ENCODE measurements at places on chromosomes 3 and 15. TPM values are rescaled to one million over a fixed set of nuclear protein-coding genes. Genes with fewer than 3 reads are reported as not detected.
A peak's percentile ranks its signal among the peaks of the same experiment; 100 is the strongest.

The MYZAP gene
- total RNA-seq: 30.9 TPM

DNA sequence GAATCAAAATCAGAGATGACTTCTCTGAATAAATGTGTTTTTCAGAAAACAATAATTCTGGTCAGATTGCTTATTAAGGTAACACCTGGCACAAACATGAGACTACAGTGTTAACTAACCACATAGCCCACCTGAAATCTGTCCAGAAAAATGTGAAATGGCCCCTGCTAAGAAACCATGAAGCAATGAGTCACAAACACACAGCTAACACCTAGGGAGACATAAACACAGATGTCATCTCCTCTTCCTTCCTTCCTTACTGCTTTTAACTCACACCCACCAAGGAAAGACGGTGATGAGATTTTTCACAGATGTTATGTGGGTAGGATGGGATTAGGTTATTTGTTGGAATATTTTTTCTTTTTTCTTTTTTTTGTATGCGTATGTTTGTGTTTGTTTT, 315.0 kb upstream of the STAC start:
- no peak for DNase-seq
- no peak overlapping the region for H3K27ac ChIP-seq
- H3K4me3 ChIP-seq: no peak overlapping the region
- no peaks in the 10 kb centered on the region for H3K4me1 ChIP-seq

GRCh38 chr15:75573648-75574384, 5.3 kb downstream of the PTPN9 start:
- H3K4me3 ChIP-seq: no peak overlapping the region
- H3K27me3 ChIP-seq: no peaks in the 10 kb centered on the region
- no peak for DNase-seq
- H3K4me1 ChIP-seq: peaks cover 24% of the 10 kb centered on the region

GRCh38 chr3:42504334-42505127, 2.1 kb downstream of the VIPR1 start:
- peak; percentile 40 for DNase-seq
- peaks cover 27% of the 10 kb centered on the region for H3K4me1 ChIP-seq
- H3K27ac ChIP-seq: peak overlapping the region; percentile 76
- no peaks in the 10 kb centered on the region for H3K36me3 ChIP-seq

GRCh38 chr3:105883798-105884377, 15.1 kb upstream of the CBLB start:
- H3K36me3 ChIP-seq: no peaks in the 10 kb centered on the region
- no peak overlapping the region for H3K27ac ChIP-seq
- H3K27me3 ChIP-seq: no peaks in the 10 kb centered on the region
- no peak for DNase-seq

GRCh38 chr3:182455011-182455410, 338.3 kb upstream of the ATP11B start:
- no peak for DNase-seq
- H3K27ac ChIP-seq: no peak overlapping the region
- H3K4me3 ChIP-seq: no peak overlapping the region
- no peaks in the 10 kb centered on the region for H3K27me3 ChIP-seq
- no peaks in the 10 kb centered on the region for H3K4me1 ChIP-seq
- no peaks in the 10 kb centered on the region for H3K36me3 ChIP-seq

The IL17RE gene
- total RNA-seq: 22.6 TPM

- no peak for DNase-seq
- no peaks in the 10 kb centered on the region for H3K4me1 ChIP-seq
- H3K4me3 ChIP-seq: no peak overlapping the region
- peaks cover 16% of the 10 kb centered on the region for H3K36me3 ChIP-seq
- no peaks in the 10 kb centered on the region for H3K27me3 ChIP-seq
Observed at GRCh38 chr3:123953735-123954134, 7.3 kb downstream of the CCDC14 start.

- DNase-seq: peak; percentile 71
- H3K4me1 ChIP-seq: peaks cover 40% of the 10 kb centered on the region
Observed at GRCh38 chr15:99435113-99435695, 130.6 kb upstream of the MEF2A start.

DNA sequence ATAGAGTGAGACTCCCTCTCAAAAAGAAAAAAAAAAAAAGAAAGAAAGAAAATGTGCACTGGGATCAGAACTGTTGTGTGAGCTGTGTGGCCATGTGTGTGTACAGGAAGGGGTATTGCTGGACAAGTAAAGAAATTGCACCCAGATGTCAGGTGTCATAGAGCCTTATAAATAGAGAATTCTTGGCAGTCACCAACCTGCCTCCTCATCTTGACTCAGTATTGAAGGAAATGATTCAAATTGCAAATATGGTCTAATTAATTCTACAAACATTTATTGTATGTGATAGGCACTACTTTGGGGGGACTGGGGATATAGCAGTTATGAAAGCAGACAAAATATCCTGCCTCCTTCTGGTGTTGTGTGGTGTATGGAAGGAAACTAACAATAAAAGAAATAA, 243.8 kb upstream of the TTC14 start:
- no peak overlapping the region for H3K27ac ChIP-seq
- no peaks in the 10 kb centered on the region for H3K27me3 ChIP-seq
- no peak overlapping the region for H3K4me3 ChIP-seq

DNA sequence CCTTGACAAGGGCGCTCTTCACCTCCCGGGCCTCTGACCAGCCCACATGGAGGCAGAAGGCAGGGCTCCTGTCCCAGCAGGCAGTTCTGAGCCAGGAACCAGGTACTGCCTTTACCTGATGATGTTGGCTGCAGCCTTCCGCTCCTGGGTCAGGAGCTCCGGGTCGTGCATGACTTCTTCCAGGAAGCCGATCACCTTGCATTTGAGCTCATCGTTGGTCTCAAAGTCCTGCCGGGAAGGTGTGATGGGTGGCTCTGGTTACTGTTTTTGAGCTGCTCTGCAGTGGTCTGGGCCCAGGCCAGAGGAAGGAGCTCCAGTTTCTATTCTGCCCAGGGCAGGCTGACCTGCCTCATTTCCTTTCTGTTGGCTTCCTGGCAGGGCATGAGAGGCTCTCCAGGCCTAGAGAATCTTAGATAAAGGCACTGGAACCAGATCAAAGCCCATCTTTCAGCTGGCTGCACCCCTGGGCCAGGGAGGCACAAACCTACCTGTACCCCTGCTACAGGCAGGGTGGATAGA, 53.2 kb upstream of the CTSH start:
- no peaks in the 10 kb centered on the region for H3K27me3 ChIP-seq
- no peaks in the 10 kb centered on the region for H3K36me3 ChIP-seq
- no peak for DNase-seq
- peak overlapping the region; percentile 29 for H3K4me3 ChIP-seq
- H3K4me1 ChIP-seq: no peaks in the 10 kb centered on the region

The PRTG gene
- total RNA-seq: 8.6 TPM

DNA sequence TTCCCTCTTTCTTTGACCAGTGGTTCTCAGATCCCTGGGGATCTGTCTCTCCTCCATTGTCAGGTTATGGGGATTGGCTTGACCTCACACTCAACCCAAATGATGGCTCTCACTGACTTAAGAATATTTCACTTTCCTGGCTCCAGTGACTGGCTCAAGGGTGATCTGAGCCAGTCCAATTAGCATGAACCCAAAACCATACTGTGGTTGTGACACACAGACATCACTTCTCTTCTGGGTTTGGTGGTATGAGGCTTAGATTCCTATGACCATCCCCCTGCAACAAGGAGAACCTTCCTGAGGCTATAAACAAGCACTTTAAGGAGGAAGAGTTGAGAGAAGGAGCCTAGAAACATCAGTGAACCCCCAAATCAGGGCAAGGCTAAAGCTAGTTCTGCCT, 85.8 kb downstream of the KCNAB1 start:
- H3K27ac ChIP-seq: no peak overlapping the region
- no peak overlapping the region for H3K4me3 ChIP-seq
- no peak for DNase-seq
- no peaks in the 10 kb centered on the region for H3K27me3 ChIP-seq

The MYO1E gene
- total RNA-seq: 98.4 TPM

The SAMMSON gene
- total RNA-seq: not detected

GRCh38 chr15:89822951-89823711, 8.5 kb upstream of the ANPEP start:
- peak; percentile 69 for DNase-seq
- H3K36me3 ChIP-seq: no peaks in the 10 kb centered on the region
- H3K27me3 ChIP-seq: peaks cover 2% of the 10 kb centered on the region
- no peak overlapping the region for H3K4me3 ChIP-seq
- H3K27ac ChIP-seq: no peak overlapping the region

The ROBO1 gene
- 27.1 TPM for total RNA-seq
